LHCN-M2 (cell line): ENCODE measurements at places on chromosomes 1 and 21.

GRCh38 chr1:151369621-151370048 is 2.9 kb downstream of the SELENBP1 start:
- no peak for DNase-seq

GRCh38 chr1:36822648-36823047 is 211.7 kb downstream of the GRIK3 start:
- DNase-seq, result no peak

- no peak for DNase-seq
Observed at GRCh38 chr1:229328598-229329362, 14.1 kb downstream of the CCSAP start.

DNA sequence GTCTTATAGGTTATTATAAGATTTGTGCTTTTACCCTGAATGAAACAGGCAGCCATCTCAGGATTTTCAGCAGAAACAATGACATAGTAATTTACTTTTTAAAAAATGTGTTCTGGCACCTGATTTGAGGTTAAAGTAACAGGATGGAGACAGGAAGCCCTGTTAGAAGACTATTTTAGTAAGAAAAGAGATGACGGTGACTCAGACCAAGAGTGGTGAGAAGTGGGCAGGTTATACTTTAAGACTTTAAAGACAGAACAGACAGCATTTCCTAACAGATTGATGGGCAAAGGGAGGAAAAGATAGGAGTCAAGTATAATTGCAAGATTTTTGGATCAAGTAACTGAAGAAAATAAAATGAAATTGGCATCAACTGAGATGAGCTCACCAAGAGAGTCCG is 436.8 kb upstream of the NR5A2 start:
- DNase-seq, result no peak

GRCh38 chr1:115496904-115497527 is 144.8 kb upstream of the VANGL1 start:
- peak; percentile 59 for DNase-seq

DNA sequence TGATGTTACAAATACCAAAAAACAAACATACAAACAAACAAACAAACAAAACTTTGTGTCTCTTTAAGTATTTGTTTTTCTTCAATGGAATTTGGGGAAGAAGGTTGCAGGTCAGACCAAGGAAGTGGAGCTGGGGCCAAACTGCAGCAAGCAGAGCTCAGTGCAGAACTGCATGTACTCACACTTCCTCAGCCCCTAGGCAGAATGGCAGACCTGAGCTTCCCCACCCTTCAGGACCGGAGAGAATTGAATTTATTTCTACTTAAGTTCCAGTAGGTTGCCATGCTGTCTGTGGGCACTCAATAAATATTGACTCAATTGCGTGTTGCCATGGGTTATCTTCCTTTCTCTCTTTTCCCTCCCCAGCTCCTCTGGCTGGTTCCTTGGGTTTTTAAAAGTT is 173.6 kb downstream of the PTGER3 start:
- DNase-seq, result no peak

GRCh38 chr1:212256369-212256768 is 28.8 kb upstream of the PPP2R5A start:
- no peak for DNase-seq
